ENCODE measurements at places on chromosomes 1 and 21. TPM values are rescaled to one million over a fixed set of nuclear protein-coding genes. Genes with fewer than 3 reads are reported as not detected.

- no peak for DNase-seq
Observed at GRCh38 chr1:33588726-33589125, 116.3 kb downstream of the ZSCAN20 start.

DNA sequence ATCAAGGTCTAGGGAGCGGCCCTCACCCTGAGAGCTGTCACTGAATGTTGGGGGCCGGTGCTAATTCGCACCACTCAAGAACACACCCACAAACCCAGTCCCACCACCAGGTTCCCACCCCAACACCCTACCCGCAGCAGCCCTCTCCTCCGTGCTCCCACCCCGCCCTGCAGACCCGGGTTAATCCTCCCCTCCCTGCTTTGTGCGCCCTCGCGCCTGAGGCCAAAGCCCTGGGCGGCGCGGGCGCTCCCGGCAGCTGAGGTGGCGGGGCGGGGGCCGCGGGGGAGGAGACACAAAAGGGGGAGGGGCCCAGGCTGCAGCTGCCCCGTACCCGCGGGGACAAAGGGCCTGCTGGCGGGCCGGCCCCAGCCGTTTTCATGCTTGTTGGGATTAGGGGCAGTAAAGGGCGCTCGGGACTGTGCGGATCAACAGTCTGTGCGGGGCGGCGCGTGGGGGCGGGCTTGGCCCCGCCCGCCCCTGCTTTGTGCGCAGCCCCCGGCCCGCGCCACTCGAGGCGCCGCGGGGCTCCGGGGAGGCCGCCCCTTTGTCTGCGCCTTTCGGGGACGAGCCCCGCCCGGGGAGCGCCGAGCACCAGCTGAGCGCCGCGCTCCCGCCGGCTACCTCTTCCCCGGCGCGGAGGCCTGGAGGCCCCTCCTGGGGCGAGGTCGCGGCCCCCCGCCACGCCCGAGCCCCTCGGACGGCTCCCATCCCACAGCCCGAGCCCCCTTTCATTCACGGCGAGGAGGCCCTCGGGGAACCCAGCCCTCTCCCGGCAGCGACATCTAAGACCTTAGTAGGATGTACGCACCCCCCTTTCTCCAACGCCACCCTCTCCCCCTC lies 10.9 kb downstream of the C1orf216 start:
- no peak for DNase-seq

DNA sequence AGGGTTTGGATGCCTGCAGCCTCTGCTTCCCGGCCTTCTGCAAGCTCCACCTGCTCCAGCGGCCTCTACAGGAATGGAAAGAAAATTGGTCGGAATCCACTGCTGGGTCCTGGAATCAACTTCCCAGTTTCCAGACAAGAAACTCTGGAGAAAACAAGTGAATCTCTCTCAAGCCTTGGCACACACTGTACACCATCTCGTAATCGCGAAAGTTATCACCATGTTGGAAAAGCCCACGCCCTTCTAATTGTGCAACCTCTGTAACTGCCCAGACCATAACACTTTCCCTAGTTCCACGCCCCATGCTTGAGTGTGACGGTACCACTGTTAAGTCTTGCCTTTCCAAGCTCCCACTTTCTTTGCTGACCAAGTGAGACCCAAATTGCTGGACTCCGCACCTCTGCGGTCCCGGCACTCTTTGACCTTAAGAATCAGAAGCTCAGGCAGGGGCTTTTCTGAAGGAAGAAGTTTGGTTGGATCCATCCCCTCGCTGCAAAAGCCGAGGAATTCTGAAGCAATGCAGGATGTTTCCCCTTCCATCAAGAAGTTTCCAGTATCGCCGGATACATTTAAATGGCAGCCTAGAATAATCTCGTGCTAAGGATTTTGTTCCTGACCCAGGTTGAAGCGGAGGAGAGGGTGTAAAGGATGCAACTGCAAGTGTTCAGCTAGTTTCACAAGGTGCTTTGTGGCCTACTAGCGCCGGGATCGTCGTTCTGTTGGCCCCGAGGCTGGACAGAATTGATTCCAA lies 6.2 kb downstream of the NR5A2 start:
- DNase-seq = no peak

DNA sequence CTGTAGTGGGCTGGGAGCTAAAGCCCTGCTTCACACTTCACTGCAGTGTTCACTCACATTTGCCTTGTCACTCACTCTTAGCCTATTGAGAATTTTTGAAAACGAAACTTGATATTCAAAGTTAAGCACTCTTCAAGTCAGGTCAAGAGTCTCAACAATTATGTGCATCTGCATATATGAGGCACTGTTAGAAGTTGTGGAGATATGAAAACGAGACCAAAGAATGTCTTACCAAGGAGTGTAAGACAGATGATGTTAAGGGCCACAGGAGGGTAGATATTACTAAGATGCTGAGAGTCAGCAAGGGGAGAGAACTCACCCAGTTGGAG lies 64.7 kb upstream of the GJA8 start:
- no peak for DNase-seq

FLG2 gene
- polyA plus RNA-seq = not detected

GRCh38 chr1:165207853-165208515 lies 148.5 kb downstream of the LMX1A start:
- no peak for DNase-seq

GRCh38 chr1:36222481-36223380 lies 1.5 kb upstream of the THRAP3 start:
- DNase-seq = no peak

DNA sequence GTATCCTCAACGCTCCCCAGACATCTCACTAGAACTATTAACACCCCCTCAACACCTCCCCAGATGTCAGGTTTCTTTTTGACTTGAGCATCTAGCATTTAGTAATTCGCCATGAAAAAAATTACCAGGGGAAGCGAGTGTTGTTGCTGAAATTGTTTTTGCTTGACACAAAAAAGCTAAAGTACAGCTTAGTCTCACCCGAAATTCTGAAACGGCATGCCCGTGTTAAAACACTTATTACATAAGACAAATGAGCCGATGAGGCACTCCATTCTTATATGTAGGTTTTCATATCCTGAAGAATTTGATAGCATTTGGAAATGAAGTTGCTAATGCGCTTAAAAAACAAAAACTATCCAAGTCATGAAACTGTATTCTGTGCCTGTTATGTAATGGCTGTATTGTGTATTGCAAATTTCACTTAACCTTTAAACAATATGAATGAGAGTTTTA lies 1.3 kb upstream of the NRIP1 start:
- no peak for DNase-seq

GRCh38 chr1:87151500-87152421 lies 176.9 kb upstream of the LMO4 start:
- no peak for DNase-seq

RBM11 gene
- polyA plus RNA-seq = 0.26 TPM

GRCh38 chr1:61005614-61006580 lies 76.5 kb upstream of the NFIA start:
- no peak for DNase-seq

NCAM2 gene
- 0.83 TPM for polyA plus RNA-seq

PLPPR4 gene
- 17.6 TPM for polyA plus RNA-seq

Measured in BJ (cell line).